Glutamatergic neuron (in vitro differentiated cells): ENCODE measurements at places on chromosomes 6 and 20. TPM values are rescaled to one million over a fixed set of nuclear protein-coding genes. Genes with fewer than 3 reads are reported as not detected.

Gene CDH4
- 1.2 TPM for total RNA-seq

Gene SERAC1
- total RNA-seq: 29.7 TPM

Gene EMILIN3
- total RNA-seq: not detected

Gene SLC26A8
- 0.29 TPM for total RNA-seq

Gene IL17F
- not detected for total RNA-seq

Gene ECT2L
- 2.7 TPM for total RNA-seq

Gene PRND
- total RNA-seq: not detected

Gene RGS17
- total RNA-seq: 11.5 TPM

Gene ARFGEF3
- total RNA-seq: 15.3 TPM

Gene TREML1
- not detected for total RNA-seq

Gene CST7
- total RNA-seq: not detected

Gene CST5
- total RNA-seq: not detected

Gene OR2J3
- total RNA-seq: not detected

Gene BACH2
- total RNA-seq: 96.4 TPM

Gene MAS1
- not detected for total RNA-seq

Gene CRYBG1
- total RNA-seq: 0.15 TPM
